Lower lobe of right lung (tissue), 2 donors: ENCODE measurements at places on chromosomes 5 and 9. TPM values are rescaled to one million over a fixed set of nuclear protein-coding genes. Genes with fewer than 3 reads are reported as not detected.

GRCh38 chr5:154308443-154309370 lies 118.2 kb downstream of the GALNT10 start:
- H3K4me3 ChIP-seq = no peak overlapping the region
- no peaks in the 10 kb centered on the region for H3K36me3 ChIP-seq
- no peak overlapping the region for H3K27ac ChIP-seq
- no peaks in the 10 kb centered on the region for H3K4me1 ChIP-seq

DNA sequence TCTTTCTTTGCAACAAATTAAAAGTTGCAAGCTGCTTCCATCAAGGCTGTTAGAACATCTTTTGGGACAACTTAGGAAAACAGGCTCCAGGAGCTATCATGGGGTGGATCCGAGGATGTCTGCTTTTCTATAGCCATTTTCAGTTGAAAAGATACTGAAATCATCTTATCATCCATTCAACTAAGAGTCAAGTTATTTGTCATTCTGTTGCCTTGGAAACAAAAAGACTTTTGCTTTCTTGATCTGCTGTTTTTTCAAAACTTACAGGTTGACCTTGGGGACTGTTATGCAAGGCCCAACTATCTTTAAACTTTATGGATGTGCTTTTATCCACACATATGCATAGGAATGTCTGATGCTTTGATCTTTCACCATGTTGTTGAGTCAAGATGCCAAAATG lies 545.3 kb upstream of the DAP start:
- no peaks in the 10 kb centered on the region for H3K36me3 ChIP-seq
- no peak for DNase-seq
- no peak overlapping the region for H3K4me3 ChIP-seq
- H3K27me3 ChIP-seq = no peaks in the 10 kb centered on the region

DNA sequence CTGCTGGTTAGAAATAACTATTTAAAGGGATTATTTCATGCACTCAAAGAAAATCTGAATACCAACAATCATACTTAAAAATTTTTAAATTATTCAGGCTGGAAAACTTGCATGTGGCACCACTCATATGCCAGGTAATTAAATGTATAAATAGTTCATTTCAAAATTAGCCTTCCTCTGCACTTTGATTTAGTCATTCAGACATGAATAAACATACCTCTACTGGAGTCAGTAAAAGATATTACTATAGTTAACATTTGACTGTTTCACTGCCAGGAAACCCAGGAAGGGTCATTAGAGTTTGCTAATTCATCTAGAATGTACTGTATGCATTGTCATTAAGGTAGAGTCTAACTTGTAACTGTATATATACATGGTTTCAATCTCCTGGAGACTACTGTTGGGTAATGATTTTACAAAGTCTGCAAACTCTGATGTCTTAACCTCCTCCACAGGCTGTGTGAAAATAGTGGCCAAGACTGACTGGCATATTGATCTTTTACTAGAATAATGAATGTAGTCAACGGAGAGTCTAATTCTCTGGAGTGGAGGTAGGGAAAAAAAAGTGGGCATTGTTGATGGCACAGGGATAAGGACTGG lies 43.7 kb downstream of the TEX10 start:
- H3K27me3 ChIP-seq = no peaks in the 10 kb centered on the region
- H3K4me1 ChIP-seq = no peaks in the 10 kb centered on the region
- no peak overlapping the region for H3K27ac ChIP-seq
- no peak overlapping the region for H3K4me3 ChIP-seq

- no peak for DNase-seq
- H3K4me3 ChIP-seq = no peak overlapping the region
- no peaks in the 10 kb centered on the region for H3K36me3 ChIP-seq
- H3K4me1 ChIP-seq = no peaks in the 10 kb centered on the region
- no peaks in the 10 kb centered on the region for H3K27me3 ChIP-seq
Measured at GRCh38 chr9:96175796-96176195, 126.2 kb downstream of the HSD17B3 start.

DNA sequence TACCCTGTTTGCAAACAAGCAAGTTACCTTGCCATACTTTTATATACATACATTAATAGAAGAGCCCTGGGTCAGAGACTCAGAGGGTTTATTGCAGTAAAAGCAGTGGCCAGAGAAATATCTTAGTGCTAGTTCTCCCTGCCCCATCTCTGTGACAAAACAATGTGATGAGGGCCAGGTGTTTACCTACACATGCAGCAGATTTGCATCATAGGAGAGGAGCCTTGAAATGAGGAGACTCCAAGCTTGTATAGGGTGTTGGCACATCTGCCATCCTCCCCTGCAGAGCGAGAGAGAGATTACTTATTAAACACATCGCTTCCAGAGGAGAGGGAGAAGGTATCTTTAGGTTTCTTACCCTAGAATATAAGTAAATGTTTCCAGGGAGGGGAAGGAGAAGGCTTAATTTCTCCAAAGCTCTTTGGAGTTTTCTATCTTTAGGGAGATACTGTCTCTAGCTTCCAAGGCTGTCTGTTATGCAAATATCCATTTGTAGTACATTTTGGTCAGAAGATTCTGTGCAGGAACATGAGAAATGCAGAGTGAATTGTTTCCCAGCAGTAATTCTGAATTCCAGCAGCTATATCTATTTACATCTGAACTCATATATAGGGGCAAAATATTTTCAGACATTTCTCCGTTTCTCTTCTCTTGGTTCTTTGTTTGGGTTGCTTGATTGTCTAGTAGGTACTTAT lies 15.7 kb downstream of the FER start:
- no peak for DNase-seq
- H3K27ac ChIP-seq = no peak overlapping the region
- no peak overlapping the region for H3K4me3 ChIP-seq
- H3K4me1 ChIP-seq = no peaks in the 10 kb centered on the region

The SLC2A6 gene
- 10.5 TPM for total RNA-seq

The WDR38 gene
- 6.6 TPM for total RNA-seq
